ENCODE measurements at places on chromosomes 13 and 19. TPM values are rescaled to one million over a fixed set of nuclear protein-coding genes. Genes with fewer than 3 reads are reported as not detected.

CEACAM5 gene
- 2.8 TPM for total RNA-seq

PROZ gene
- not detected for total RNA-seq

MUC16 gene
- total RNA-seq, result 0.15 TPM

DAZAP1 gene
- 178 TPM for total RNA-seq

EDNRB gene
- not detected for total RNA-seq

MEIS3 gene
- total RNA-seq, result 1.3 TPM

BST2 gene
- total RNA-seq, result 1.3 TPM

KLK6 gene
- 73.7 TPM for total RNA-seq

TMEM38A gene
- 11.0 TPM for total RNA-seq

P2RY11 gene
- total RNA-seq, result 11.1 TPM

IZUMO1 gene
- total RNA-seq, result not detected

NLRP7 gene
- not detected for total RNA-seq

KLK3 gene
- not detected for total RNA-seq

NLRP11 gene
- 0.23 TPM for total RNA-seq

ZNF888 gene
- total RNA-seq, result 5.2 TPM

DNA sequence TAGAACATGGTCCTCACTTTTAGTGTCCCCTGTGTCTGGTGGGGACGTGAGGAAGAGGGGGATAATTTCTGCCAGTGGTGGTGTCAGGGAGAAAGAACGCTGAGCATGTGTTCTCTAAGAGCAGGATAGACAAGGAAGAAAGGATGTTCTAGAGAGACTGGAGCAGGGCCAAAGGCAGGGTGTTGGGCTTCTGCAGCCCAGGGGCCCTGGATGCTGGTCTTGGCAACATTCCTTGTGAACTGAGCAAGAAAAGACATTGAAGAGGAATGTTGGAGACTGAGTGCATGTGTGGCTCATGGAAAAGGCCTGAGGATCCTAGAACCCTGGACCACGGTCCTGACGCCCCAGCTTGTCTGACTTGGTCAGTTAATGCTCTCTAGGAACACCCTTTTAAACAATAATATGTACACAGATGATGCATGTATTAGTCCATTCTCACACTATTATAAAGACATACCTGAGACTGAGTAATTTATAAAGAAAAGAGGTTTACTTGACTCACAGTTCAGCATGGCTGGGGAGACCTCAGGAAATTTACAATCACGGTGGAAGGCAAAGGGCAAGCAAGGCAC lies 33.6 kb upstream of the SLC10A2 start:
- no peak for DNase-seq

- no peak for DNase-seq
Observed at GRCh38 chr19:55585658-55586339, 5.2 kb upstream of the ZNF579 start.

GRCh38 chr13:46296115-46296822 lies 84.5 kb downstream of the LRRC63 start:
- peak; percentile 39 for DNase-seq

- peak; percentile 53 for DNase-seq
Observed at GRCh38 chr13:26991508-26992181, 180.0 kb downstream of the USP12 start.

DNA sequence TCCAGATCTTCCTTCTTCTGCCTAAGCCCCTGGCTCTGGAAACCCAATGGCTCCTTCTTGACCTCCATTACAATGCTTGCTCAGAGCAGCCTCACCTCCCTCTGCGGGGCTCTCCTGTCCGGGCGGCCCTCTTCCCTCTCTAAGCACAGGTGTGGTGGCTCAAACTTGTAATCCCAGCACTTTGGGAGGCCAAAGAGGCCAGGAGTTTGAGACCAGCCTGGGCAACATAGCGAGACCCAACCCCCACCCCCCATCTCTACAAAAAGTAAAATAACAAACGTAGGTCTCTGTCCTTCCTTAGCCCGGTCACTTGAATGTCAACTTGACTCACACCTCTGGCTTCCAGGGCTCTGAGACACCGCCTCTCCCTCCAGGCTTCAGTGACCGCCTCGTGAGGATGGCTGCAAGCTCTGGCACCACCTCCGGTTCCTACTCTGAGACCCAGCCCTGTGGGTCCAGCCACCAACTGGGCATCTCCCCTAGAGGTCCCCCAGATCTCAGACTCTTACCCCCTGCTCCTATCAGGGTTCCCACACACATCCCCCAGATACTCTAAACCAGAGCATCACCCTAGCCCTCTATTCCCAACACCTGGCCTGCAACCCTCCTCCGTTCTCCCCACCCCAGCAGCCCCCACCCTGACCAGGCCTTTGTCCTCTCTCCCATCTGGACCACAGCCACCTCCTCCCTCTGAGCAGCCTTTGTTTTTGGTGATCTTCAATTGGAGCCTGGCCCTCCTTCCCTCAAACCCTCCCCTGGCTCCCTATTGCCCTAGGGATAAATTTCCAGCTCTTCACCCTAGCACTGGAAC lies 4.7 kb upstream of the TLE2 start:
- DNase-seq, result no peak

- DNase-seq, result peak; percentile 25
Observed at GRCh38 chr13:61531383-61532065, 115.9 kb upstream of the PCDH20 start.

GRCh38 chr13:98981369-98982080 lies 3.7 kb upstream of the DOCK9 start:
- DNase-seq, result no peak

DNA sequence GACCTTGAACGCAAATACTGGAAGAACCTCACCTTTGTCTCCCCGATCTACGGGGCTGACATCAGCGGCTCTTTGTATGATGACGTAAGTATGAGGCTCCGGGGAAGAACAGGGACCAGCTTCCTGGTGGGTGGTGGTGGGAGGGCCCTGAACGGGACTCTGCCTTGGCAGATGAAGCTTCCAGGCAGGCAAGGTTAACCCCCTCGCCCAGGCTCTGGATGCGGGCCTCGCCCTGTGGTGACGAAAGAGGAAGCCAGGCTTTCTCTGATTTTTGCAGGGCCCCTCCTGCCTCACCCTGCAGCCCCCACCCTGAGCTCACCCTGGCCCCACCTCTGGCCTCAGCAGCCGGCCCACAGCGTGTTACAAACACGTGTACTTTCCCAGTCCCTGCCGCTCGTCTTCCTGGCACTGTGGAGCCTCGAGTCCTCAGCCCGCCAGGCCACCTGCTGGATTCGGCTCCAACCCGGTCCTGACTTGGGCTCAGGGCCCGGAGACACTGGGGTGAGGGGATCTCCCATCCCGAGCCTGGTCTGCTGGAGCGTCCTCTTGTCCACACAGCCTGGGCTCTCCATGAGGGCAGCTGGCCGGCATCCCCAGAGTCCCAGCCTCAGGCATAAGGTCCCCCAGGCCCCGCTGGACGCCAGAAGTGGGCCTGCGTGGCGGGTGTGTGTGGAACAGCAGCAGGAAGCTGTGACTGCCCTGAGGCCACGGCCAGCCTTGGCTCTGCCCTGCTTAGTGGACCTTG lies 72.4 kb downstream of the KDM4B start:
- DNase-seq, result no peak

GRCh38 chr13:99859178-99860177 lies 112.1 kb downstream of the ZIC5 start:
- no peak for DNase-seq

DNA sequence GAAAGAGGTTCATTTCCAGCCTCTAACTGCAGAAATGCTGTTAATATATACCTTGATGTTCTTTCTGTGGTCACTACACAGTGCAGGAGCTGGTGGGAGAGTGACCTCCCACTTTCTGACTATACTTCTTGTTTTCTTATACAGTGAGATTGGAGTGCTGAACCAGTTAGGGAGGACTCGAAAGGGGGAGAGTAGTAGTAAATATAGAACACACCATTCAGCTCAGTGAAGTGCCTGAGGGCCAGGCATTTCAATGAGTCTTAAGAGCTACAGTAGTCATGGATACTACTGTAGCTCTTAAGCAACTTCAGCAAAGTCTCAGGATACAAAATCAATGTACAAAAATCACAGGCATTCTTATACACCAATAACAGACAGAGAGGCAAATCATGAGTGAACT lies 372.9 kb downstream of the MTUS2 start:
- DNase-seq, result no peak

DNA sequence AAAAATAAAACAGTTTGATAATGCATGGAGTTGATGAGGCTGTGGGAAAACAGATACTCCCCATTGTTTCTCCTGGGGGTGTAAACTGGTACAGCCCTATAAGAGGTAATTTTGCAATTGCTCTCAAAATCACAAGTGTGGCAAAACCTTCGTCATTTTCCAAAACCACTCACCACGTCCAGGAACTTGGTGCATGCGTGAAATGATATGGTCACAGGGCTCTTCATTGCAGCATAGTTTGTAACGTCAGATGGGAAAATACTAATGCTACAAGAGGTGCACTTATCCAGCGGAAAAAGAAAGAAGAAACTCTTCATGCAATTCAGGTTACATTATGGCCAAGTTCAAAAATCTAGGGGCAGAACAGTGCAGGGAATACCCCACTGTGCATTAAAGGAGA lies 11.9 kb upstream of the PLAUR start:
- no peak for DNase-seq

GRCh38 chr19:56566904-56567273 lies 379 bp upstream of the ZNF470 start:
- no peak for DNase-seq

GRCh38 chr13:46329624-46330023 lies 57.4 kb downstream of the RUBCNL start:
- no peak for DNase-seq

- DNase-seq, result no peak
Observed at GRCh38 chr13:94950303-94950702, 238.0 kb upstream of the SOX21 start.

- DNase-seq, result no peak
Observed at GRCh38 chr13:111879719-111880118, 187.2 kb upstream of the SOX1 start.

DNA sequence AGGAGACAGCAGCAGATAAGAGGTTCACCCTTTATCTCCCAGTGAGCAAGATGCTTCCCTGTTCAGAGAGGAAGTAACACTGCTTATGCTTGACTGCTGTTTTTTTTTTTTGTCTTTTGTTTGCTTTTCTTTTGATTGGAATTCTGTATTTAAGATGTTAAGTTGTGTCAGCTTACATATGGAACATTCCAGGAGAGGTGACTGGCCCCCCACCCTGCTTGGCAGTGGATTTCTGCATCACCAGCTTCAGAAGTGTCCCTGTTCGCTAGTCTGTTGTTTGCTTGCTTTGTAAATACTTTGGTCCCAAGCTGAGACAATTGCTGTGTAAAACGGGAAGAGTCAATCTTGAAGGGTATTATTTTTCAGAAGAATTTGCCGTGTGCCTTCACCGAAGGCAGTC lies 43.0 kb downstream of the IFT88 start:
- no peak for DNase-seq

DNA sequence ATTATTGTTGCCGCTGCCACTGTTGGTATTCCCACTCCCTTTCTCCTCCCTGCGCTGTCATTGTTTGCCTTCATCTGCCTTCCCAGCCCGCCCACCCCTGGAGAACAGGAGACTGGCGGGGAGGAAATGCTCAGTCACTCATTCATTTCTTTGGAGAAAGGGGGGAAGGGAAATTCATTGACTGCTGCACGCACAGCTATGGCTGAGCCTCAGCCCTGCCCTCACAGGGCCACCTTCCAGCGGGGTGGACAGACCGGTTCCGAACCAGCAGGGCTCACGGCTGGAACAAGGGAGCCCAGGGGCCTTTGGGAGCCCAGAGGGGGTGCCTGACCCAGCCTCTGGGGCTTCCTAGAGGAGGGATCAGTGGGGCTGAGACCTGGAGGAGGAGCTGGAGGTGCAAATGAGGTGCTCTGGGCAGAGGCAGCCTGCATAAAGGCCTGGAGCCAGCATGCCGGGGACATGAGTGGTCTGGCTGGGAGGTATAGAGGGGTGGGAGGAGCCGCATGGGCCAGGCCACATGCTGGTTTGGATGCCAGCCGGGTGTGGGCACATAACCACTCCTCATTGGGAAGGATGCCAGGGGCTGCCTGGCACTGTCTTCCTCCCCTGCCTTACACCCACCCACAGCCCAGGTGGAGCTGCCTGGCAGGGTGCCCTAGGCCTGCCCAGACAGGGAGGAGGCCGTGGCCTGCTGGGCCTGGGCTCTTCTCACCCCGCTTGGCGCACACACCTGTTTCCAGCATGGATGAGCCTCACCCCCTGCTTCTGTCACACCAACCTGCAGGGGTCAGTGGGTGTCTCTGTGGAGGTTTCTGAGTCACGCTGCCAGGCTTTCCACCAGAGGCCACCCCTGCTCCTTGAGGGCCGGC lies 26.8 kb downstream of the PPP5C start:
- DNase-seq, result peak; percentile 95

GRCh38 chr19:9724157-9724556 lies 44.4 kb downstream of the ZNF846 start:
- DNase-seq, result no peak

GRCh38 chr19:4061178-4061682 lies 5.5 kb downstream of the ZBTB7A start:
- DNase-seq, result peak; percentile 51

DNA sequence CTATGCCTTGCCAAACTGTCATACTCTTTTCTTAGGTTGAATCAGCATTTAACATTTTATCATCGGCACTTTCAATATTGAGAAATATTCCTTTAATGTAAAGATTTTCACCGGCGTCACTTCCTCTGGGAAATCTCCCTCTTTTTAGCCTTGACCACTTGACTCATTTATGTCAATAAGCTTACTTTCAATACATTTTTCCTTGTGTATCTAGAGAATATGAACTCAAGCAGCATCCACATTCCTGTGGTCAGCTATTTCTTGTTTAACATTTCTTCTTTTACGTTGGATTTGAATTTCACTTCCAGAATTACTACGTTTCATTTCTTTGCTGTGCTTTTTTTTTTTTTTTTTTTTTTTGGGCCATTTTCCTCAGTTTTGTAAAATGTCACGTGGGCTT lies 271.2 kb upstream of the HTR2A start:
- DNase-seq, result peak; percentile 78

DNA sequence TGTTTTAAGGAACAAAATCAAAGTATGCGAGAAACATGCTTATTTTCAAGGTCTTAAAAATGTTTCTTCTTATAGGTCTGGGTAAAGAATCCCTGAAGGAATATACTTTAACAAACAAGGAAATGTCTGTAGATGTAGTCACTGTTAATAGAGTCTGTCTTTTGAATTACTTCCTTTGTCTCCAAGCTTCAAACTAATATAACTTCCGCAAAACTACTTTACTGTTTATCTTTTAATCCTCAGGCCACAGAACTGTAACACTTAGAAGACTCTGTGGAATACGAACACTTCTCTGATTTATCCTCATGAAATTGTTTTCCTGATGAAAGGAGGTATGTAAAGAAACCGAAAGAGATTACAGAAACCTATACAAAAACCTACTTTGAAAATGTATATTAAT lies 316.0 kb downstream of the PCDH9 start:
- DNase-seq, result no peak
